ENCODE measurements at places on chromosomes 2 and 18. TPM values are rescaled to one million over a fixed set of nuclear protein-coding genes. Genes with fewer than 3 reads are reported as not detected.

GRCh38 chr2:157305723-157306110 is 19.9 kb downstream of the ERMN start:
- DNase-seq: no peak

The RGPD4 gene
- total RNA-seq: not detected

DNA sequence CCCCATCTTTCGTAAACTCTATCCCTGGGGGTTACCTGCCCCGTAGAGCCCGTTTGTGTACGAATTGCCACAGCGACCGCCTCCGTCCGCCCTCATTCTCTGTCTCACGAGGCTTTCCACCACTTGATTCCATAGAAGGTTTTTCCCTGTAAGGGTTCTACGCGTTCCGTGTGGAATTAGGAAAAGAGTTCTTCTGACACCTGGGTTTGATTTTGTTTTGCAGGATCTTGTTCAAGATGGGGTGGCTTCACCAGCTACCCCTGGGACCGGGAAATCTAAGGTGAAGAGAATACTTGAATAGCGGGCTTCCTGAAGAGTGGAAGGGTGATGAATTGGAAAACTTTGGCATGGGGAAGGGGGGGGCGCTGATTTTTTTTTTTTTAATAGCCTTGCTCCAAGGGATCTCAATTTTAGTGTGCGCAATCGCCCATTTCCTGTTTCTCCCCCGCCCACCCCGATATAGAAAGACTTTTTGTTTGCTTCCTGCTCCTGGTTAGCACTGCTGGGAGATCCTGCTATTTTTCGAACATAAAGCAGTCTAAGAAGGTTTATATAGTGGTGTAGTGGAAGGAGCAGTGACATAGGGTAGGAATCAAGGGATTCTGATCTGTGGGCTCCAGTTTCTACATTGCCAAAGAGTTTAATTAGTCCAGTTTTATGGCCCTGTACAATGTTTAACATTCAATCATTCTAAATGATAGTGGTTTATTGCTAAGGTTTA is 564 bp downstream of the GCC2 start:
- DNase-seq: no peak

DNA sequence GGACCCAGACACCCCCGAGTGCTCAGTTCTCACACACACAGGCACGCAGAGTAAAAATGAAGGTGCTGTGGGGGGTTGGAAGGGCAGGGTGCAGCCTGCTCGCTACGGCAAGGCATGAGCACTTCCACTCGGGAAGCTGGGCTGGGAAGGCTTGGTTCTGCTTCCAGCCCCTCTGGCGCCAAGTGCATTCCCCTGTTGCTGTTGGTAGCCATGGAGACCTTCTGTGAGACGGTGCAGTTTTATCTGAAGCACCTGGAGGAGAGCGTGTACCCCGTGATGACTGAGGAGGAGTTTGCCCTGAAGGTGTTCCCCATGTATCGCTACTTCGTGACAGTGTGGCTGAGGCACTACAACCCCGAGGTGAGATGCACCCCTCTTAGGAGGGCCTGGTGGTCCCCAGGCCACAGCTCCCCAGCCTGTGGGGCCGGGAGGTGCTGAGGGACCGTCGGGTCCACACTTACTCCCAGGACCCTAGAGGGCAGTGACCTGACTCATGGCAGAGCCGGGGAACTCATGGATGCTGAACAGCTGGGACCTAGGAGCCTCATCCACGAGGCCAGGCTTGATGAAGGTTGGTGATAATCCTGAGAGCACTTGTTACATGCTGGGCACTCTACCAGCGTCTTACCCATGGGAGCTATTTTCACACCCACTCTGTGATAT is 15.5 kb downstream of the MROH2A start:
- no peak for DNase-seq

GRCh38 chr18:75068682-75069435 is 140.1 kb downstream of the PTGR3 start:
- DNase-seq: no peak

DNA sequence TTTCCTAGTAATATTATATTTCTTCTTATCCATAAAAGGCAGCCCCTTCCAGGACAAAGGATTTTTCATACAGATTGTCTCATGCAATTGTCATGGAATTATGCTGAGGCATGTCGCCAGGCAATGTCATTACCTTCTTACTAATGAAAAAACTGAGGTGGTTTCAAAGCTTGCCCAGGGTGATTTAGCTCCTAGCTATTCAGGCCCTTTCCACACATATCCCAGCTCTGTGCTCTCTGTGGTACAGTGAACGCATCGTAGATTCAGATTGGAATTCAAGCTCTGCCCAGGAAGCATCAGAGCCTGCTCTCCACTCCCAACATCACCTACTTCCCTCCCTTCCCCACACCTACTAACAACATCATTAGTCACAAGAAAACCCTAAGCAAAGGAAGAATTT is 60.1 kb downstream of the ATP8B1 start:
- no peak for DNase-seq

GRCh38 chr18:49553003-49553402 is 8.9 kb upstream of the LIPG start:
- no peak for DNase-seq

DNA sequence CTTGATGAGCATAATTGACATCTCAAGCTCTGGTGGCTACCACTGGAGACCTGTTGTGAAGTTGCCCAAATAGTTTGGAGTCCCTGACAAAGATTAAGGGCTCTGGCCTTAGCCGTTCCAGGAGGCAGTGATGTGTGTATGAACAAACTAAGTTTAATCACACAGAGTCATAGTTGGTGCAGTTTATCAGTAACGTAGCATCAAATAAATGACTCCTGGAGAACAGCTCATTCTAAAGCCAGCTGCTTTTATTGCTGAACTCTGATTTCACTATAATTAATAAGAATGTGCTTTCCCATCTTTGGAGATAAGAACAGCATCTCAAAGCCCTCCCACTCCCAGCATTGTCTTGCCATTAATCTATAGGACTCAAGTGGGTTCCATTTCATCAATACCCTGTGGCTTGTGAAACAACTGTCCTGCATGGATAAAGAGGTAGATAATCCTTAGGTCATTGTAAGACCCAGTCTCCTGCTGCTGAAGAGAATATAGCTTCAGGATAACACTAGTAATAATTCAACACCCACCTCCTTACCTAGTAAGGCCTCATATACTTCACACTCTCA is 211.4 kb upstream of the THUMPD2 start:
- no peak for DNase-seq

DNA sequence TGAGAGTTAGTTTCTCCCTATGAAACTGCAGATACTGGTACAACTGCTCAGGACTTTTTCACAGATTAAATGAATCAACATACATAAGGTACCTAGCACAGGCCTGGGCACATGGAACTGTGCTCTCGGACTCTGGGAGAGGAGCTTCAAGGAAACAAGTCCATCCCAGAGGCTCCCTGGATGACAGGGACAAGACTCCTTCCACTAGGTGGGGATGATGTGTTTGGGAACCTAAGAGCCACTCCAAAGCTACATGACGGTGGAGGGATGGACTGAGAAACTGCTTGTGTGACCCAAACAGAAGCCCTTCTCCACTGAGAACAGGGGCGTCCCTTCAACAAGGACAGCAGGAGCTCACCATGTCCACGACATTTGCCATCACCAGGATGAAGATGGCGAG is 37.1 kb downstream of the CENPO start:
- DNase-seq: no peak

- no peak for DNase-seq
Measured at GRCh38 chr2:47822518-47822917, 39.6 kb downstream of the MSH6 start.

The CARF gene
- 5.0 TPM for total RNA-seq

GRCh38 chr2:1867141-1867540 is 122.8 kb upstream of the PXDN start:
- no peak for DNase-seq

The FAM161A gene
- total RNA-seq: 16.1 TPM

The LYG2 gene
- total RNA-seq: not detected

The SNED1 gene
- 19.7 TPM for total RNA-seq

GRCh38 chr18:32577561-32577960 is 106.9 kb upstream of the GAREM1 start:
- DNase-seq: no peak

DNA sequence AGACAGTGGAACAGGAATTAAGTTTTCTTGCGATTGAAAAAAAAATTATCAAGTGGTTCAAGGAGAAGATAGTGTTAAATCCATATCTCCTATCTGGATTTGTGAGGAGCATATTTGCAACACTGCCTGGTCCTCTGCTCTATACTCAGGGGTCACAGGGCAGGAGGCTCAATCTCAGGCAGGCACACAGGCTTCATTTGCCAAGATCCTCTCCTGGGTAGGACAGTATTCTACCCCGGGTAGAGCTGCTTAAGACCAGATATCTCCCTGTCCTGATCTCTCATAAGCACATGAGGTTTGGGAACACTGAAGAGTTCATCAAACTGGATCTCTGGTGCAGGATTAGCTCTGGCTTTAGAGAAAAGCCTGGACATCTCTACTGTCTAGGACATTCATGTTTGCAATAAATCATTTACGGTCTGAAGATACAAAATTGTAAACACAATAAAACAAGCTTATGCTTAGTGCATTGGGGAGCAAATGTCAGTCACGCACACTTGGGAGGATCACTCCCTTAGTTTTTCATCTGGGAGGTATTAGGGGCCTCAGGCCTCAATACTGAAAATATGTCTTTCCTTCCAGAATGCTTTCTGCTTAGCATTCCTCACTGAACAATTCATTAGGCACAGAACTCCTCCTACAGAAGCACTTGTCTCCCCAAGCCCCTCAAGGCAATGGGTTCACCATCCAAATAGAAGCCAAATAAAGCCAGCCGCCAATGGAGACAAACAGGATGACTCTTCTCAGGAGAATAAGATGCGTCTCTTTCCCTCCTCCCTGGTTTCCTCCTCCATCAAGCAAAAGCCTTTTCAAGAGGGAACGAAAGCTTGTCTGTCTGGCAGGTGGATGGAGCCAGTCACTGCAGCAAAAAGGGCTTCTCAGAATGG is 34.1 kb upstream of the LCLAT1 start:
- no peak for DNase-seq

The SKOR2 gene
- not detected for total RNA-seq

DNA sequence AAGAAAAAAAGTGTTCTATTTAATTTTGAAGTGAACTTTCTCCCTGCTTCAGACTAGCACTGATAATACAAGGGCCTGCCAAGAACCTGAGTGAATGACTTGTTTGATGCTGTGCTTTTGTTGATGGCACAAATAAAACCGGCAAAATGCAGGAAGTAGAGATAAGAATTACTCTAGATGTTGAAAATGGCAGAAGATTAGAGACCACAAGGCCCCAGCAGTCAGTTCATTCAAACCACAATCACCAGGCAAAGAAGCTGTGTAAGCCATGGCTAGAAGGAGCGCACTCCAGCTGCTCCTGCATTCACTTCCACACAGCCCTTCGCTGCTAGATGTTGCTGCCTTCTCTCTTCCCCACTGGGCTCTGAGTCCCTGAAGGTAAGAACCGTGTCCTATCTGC is 297.1 kb downstream of the AGPS start:
- no peak for DNase-seq

DNA sequence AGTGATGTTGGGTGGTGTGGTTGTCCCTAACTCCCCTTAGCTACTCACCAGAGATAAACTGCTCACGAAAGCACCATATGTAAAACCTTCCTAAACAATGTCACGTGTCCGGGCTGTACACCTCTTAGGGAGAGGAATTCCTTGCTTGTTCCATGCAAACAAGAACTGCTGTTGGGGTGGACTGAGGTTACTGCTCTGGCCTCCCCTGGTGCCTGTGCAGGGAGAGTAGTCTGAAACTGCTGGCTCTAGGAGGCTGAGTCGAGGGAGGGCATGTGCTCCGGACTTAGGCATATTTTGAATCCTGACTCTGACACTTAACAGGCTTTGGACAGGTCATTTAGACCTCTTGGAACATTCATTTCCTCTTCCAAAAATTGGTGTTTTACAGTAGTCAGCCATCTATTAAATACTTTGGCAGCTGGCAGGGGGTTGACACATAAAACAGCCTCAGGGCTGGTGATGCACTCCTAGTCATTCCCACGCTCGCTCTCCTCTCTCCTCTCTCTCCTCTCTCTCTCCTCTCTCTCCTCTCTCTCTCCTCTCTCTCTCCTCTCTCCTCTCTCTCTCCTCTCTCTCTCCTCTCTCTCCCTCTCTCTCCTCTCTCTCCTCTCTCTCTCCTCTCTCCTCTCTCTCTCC is 10.6 kb downstream of the THNSL2 start:
- no peak for DNase-seq

The CCDC121 gene
- 12.3 TPM for total RNA-seq

The SPATS2L gene
- 80.2 TPM for total RNA-seq

The ZNF385B gene
- not detected for total RNA-seq

DNA sequence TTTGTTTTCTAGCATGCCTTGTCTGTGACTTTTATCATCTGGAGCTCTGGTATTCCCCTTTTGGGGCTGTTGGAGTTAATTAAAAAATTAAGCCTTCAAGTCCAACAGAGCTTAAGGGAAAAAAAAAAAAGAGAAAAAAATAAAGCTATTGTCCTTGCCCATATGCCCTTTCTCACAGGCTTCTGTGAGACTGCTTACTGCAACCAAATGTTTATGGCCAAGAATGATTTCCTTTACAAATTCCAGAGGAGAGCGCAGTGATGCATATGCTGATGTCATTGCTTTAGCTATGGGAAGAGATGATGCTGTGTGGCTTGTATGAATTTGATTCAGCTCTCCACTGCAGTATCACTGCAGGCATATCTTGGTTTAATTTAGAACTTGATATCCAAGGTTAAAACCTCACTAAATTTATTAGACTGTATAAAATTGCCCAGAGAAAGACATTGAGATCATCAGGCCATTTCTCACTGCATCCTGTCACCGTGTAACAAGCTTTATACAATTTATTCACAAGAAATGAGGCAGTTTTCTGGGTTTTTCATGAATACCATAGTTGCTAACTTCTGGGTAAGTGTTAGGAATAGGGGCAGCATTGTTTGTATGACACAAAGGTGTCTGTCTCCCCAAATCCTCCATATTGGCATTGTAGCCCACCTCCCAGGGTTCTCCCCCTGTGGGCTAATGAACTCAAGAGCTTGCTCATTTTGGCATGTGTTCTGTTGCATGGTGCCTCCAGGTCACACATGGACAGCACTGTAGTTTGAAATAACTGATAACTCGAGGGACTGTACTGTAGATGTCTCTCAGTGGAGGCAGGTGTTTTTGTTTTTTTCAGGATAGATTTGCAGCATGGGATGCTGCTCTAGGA is 85.0 kb downstream of the TANC1 start:
- no peak for DNase-seq

- DNase-seq: no peak
Measured at GRCh38 chr2:170965446-170966225, 36.6 kb downstream of the GORASP2 start.

- no peak for DNase-seq
Measured at GRCh38 chr2:132738223-132738622, 68.2 kb upstream of the LYPD1 start.

GRCh38 chr2:197134206-197134605 is 176.4 kb downstream of the ANKRD44 start:
- no peak for DNase-seq

GRCh38 chr2:241566468-241566867 is 7.9 kb downstream of the BOK start:
- no peak for DNase-seq
